Myocyte (in vitro differentiated cells): ENCODE measurements at places on chromosomes 1 and 21.

DNA sequence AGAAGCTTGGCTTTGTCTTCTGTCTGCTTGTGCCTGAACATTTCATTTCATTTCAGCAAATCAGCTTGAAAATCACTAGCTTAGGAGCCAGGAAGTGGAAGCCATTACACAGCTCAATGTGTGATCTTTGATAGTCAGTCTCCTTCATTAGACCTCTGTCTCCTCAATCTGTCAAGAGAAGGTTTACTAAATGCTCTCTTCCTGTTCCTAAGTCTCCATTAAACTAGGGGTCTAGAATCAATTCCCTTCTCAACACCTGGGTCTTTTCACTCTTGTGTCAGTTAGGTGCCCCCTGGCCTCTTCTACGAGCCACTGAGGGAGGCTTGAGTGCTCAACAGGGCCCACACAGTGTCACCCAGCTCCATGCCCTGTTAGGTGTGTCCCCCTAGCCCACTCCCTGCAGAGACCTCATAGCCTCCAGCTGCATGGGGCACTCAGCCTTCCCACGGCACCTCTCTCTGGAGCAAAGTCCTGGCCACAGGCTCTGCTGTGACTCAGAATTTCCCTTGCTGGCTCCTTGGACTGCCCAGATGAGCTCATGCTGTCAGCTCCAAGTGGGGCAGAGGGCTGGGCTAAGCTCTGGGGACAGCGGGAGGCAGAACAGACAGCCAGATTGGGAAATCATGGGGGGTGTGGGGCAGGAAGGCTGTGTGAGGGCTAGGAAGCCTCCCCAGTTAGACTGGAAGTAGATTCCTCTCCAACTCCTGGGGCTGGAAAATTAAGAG, 115.7 kb upstream of the IPO9 start:
- DNase-seq = peak; percentile 99

- peak; percentile 42 for DNase-seq
These were observed 82.1 kb downstream of the KCND3 start for GRCh38 chr1:111907321-111907720.

GRCh38 chr1:6554907-6555778, at the start of gene TAS1R1:
TSS of gene TAS1R1 (plus strand) at chr1:6555307. CDS start at chr1:6555374, 67 bp downstream.
- DNase-seq = peak; percentile 94

GRCh38 chr1:208216806-208217205, 27.4 kb downstream of the PLXNA2 start:
- no peak for DNase-seq

DNA sequence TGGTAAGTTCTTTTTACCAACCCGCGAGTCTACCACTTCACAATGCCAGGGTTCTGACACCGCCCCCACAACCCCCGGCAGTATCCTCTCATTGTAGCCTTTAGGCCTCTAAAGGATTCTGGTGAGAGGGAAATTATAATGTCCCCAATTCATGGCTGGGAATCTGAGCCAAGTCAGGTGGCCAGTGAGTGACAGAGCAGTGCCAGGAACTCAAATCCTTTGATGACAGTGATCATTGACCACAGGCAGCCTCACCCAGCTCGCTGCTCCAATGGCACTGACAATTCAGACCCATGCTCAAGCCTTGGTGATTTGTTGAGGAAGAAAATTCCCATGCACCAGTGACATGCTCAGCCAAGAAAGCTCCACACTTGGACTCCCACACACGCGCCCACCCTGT, 63.4 kb upstream of the CSF1 start:
- peak; percentile 37 for DNase-seq

GRCh38 chr1:17538428-17539117, 925 bp upstream of the ARHGEF10L start:
- no peak for DNase-seq

- DNase-seq = peak; percentile 71
These were observed 6.7 kb upstream of the RNASEL start for GRCh38 chr1:182595641-182596240.

GRCh38 chr1:209368864-209369598, 214.5 kb upstream of the CAMK1G start:
- peak; percentile 67 for DNase-seq

- no peak for DNase-seq
These were observed 20.0 kb downstream of the SERTAD4 start for GRCh38 chr1:210252621-210253051.

- DNase-seq = no peak
These were observed 4.2 kb upstream of the C1orf141 start for GRCh38 chr1:67138813-67139499.

- DNase-seq = peak; percentile 75
These were observed 68.7 kb downstream of the ADAMTS1 start for GRCh38 chr21:26776310-26777021.

DNA sequence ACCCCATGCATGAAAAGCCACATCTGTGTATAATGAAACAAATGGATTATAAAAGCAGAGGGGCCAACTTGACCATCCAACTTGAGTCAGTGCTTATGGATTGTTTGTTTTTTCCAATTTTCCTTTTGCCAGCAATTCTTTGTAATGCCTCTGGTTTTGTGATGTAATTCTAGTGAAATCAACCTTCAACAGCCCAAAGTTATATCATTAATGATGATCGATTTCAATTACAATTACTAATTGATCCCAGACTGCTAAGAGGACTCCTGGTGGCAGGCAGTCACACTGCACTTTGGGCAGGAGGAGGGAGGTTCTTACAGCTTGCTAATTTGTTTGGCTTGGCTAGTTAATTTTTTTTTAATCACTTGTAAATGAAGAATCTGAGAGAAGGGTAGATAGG, 552.3 kb downstream of the NUF2 start:
- no peak for DNase-seq

GRCh38 chr1:101216623-101217022, 20.2 kb upstream of the S1PR1 start:
- DNase-seq = no peak

DNA sequence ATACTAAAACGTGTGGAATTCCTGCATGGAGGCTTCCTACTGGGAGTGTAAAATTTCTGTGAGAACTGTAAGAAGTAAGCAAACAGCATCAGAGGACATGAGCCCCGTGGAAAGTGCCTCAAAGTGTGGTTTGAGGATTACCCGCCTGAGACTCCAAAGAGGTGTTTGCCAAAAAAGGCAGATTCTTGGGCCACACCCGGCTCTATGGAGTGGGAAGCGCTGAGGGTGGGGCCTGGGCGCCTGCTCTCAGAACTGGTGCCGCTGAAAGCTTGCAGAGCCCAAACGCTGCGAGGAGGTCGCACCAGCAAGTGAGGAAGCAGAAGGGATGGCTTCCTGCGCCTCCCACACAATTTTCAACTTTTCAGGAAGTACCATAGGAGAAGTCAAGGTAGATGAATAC, 43.0 kb upstream of the PSEN2 start:
- no peak for DNase-seq

GRCh38 chr1:7447093-7447492, 324.0 kb upstream of the VAMP3 start:
- DNase-seq = no peak
